ENCODE measurements at places on chromosomes 7 and 10.

DNA sequence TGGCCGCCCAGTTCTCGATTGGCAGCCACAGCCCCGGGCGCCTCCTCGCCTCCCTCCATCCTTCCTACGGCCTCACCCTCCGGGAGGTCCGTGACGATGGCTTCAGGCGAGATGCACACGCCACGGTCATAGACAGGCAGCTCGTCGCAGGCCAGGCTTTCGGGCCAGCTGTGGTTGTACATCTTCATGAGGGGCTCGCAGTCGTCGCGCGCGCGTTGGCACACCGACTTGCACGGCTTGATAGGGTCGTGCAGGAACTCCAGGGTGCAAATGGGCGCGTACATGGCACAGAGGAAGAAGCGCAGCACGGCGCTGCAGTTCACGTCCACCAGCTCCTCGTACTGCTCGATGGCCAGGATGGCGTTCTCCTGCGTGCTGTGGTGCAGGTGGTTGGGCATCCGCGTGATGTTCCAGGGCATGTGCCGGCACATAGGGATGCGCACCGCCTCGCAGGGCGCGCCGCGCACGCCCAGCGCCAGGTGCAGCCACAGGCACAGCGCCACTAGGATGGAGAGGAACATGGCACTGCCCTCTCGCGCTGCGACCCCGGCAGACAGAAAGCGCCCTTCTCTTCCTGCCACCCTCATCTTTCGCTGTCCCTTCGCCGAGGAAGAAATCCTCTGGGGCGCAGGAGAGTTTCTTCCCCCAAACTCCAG lies 472 bp downstream of the SFRP4 start:
- DNase-seq = no peak

- no peak for DNase-seq
These were observed 490.9 kb downstream of the REEP3 start for GRCh38 chr10:64011912-64012714.

DNA sequence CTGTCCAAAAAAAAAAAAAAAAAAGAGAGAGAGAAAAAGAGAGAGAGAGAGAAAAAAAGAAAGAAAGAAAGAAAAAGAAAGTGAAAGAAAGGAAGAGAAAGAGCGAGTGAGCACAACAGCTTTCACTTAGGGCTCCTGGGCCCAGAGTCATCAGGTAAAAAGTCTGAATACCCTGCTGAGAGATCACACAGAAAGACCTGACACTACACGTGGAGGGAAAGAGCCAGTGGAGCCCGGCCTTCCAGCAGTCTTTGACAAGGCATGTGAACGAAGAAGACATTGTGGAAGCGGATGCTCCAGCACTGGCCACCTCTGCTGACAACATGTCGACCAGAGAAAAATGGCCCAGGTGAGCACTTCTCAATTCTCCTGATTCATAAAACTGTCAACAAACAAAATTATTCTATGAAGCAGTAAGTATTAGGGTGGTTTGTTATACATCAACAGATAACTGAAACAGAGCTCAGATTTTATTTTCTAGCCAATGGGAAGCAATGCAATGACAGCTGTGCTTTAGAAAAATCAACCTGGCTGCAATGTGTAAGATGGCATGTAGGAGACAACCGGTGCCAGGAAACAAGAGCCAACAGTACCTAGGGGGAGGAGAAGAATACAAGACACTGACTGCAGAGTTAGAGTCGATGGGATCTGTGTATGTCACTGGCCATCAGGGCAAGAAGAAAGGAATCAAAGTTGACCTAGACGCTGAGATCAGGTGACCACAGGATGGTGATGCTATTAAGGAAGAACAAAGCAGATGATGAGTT lies 4.4 kb downstream of the RNF216 start:
- DNase-seq = no peak

DNA sequence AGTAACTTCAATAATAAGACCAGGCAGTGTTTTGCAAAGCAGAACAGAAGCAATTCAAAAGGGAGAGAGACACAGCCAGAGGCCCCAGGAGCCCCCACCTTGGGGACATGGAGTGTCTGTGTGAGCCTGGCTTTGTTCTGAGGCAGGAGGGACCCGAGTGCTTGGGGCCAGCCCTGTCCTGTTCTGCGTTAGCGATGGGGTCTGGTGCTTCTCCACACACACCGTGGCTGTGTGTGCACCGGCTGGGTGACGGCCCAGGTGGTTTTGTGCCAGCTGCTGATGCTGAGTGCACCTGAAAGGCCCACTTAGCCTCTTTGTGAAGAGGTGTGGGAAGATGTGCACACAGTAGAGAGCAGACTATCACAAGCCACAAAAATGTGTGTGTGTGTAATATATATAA lies 468.9 kb downstream of the DNAJB6 start:
- DNase-seq = no peak

GRCh38 chr7:113404245-113404644 lies 285.9 kb upstream of the SMIM30 start:
- no peak for DNase-seq

DNA sequence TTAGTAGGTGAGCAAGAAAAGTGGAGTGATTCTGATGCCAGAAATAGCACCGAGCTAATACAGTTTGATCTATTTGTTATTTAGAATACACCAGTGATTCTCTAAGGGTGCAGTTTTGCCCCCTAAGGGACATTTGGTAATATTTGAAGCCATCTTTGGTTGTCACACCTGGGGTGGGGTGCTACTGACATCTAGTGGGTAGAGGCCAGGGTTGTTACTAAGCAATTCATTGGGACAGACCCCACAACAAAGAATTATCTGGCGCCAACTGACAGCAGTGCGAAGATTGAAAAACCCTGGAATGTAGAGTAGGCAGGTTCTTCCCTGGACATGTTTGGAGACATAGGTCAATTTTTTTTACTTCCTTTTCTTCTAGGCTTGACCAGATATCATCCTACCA lies 14.6 kb downstream of the PALS2 start:
- no peak for DNase-seq

DNA sequence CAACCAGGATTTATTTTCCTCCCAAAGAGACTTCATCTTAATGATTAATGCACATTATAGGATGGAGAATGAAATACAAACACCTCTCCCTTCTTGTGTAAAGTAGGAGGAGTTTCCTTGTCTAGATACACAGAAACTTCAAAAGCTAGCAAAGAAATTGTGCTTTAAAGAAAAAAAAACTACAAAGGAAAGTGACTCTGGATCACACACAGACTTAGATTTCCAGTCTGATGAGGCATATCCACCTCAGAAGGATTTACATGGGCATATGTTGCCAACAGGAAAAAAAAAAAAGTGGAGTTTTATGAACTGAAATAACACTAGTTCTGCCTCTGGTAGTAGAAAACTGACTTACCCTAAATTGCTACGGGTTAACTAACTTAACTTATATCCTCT lies 449.6 kb downstream of the KCNMA1 start:
- DNase-seq = no peak

DNA sequence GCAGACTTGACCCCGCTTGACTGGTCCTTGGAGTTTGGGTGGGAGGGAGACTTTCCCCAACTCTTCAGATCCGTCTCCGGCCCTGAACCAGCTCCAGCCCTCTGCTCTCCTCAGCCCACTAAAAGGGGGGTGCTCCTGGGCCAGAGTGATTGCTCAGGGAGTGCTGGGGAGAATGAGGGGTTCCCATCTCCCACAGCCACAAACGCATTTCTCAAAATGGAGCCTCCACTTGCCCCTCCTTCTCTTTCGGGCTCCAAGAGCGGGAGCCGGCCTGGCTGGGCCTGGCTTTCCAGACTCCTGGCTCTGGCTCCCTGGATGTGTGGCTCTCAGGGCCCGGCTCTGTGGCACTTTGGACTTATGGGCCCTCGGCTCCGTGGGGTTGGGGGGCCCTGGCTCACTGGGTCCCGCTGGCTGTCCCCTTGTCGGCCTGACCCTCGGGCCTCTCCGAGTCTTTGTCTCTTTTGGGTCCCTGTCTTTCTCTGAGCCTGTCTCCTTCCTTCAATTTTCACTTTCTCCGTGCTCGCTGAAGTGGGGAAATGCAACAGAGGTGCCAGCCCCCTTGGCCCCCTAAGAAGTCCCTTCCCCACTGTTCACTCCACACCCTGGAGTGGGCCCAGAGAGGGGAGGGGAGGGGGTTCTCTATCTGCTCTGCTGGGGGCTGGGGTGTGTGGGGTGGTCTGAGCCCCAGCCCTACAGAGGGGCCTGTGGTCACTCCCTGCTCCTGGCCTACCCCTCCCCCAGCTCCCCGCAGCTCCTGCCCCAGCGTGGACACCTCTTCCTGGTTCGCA lies 713 bp downstream of the LZTS2 start:
- no peak for DNase-seq

GRCh38 chr10:80265740-80266512 lies 23.5 kb downstream of the MAT1A start:
- no peak for DNase-seq

DNA sequence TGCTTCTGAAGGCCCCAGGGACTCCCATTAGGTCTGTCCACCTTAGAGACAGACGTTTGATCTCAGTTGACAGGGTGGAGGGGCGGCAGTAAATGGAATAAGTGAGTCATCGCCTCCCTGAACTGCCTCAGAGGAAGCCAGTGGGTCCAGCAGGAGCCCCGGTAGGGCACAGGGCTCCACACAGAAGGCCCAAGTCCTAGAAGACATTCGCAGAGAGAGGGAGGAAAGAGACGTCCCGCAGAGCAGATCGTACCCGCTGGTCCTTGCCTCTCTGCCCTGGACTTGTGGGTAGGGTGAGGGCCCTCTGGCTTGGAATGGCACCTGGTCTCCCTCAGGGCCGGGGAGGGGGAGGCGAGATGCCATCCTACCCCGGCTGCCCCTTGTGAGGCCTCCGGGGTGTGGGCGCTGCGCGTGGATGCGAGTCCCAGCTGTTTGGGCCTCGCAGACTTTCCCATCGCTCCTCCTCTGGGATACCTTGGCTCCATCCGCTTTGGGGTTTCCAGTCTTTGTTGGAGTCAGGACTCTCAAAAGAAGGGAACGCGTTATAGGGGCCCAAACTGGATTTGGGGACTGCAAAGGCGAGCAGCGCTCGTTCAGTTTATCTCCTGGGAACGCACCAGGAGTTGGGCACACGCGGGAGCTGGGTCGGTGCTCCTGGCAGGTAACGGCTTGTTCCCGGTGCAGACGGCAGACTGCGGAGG lies 5.1 kb downstream of the TLX1 start:
- no peak for DNase-seq

DNA sequence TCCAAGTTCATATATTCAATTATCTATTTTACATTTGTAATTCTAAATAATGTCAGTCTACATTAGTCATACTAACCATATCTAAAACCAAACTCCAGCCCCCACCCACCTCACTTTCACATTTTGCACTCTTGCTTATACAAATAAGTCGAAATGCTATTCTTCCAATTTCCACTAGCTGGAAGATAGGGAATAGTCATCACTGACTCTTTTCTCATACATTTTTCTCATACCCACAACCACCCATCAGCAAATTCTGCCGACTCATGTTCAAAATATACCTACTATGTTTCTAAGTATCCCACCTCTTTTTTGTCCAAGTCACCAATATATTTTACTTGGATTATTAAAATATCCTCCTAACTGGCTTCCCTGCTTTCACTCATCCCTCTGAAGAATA lies 93.2 kb upstream of the DGKB start:
- DNase-seq = no peak

DNA sequence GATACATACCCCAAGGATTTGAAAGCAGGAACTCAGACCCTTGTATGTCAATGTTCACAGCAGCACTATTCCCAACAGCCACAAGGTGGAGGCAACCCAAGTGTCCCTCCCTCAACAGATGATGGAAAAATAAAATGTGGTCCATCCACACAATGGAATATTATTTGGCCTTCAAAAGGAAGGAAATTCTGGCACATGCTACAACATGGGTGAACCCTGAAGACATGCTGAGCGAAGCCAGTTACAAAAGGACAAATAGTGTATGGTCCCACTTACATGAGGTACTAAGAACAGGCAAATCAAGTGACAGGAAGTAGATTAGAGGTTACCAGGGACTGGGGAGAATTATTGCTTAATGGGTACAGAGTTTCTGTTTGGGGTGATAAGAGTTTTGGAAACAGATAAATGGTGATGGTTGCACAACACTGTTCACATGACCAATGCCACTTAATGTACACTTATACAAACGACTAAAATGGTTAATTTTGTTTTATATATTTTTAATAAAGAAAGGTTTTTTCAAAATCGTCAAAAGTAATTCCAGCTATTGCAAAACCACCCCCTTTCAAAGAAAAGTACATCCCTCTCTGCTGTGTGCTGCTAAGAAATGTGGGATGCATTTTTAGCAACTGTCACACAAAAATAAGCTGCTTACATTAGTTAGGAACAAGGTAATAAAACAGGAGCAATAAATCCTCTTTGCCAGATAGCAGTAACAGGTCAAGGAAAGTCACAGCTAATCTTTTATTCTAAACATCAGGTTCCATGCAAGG lies 85.7 kb downstream of the GRB10 start:
- DNase-seq = no peak

DNA sequence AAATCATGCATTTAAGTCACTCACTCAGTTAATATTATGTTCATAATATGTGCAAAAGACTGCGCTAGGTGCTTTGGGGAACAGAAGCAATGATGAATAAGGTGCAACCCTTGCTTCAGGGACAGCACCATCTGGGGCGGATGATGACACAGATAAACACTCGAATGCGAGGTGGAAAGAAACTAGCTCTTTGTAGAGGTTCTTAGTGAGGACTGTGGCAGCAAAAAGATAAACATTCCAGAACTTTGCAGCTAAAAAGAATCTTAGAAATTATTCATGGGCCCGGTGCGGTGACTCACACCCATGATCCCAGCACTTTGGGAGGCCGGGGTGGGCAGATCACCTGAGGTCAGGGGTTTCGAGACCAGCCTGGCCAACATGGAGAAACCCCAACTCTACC lies 29.8 kb upstream of the CHST15 start:
- no peak for DNase-seq

- DNase-seq = no peak
These were observed 21.6 kb upstream of the NME8 start for GRCh38 chr7:37826825-37827224.

DNA sequence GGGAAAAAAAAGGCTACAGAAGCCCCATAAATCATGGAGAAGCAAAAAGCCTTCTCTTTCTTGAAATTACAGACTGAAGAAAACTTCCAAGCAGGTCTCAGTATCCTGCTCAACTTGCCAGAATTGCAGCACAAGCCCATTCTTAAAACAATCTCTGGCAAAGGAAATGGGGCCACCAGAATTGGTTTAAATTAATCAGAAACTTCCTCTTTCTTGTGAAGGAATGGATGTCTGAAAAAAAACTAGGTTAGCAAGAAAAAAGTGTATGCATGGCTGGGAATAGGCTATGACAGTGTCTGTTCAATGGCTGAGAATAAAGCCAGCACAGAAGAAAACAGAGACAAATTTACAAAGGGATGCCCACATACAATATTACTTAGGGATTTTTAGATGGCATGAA lies 59.1 kb downstream of the TFEC start:
- no peak for DNase-seq

DNA sequence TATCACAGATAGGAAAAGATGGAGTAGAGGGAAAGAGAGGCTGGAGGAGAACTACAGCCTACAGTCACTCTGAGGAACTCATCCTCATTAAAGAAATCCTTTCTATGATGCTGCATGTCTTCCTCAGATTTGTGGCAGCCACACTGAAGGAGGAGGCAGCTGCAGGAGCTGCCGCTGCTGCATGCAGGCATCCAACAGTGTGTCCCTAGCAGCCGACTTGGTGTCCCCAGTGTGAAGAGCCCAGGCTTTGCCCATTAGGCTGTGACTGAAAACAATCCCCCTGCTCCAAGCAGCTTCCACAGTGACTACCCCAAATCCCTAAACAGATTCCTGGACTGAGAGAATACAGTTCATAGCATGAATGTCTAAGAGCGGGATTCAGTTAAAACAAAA lies 23.1 kb downstream of the SKIDA1 start:
- no peak for DNase-seq

Measured in pulmonary artery endothelial cell (primary cell).